ENCODE measurements at places on chromosomes 7 and 10. TPM values are rescaled to one million over a fixed set of nuclear protein-coding genes. Genes with fewer than 3 reads are reported as not detected.
A peak's percentile ranks its signal among the peaks of the same experiment; 100 is the strongest.

The IFIT1B gene
- total RNA-seq: not detected

The THSD7A gene
- total RNA-seq: 0.83 TPM

The ASB4 gene
- total RNA-seq: not detected

The ZNF746 gene
- total RNA-seq: 21.5 TPM

The SNX13 gene
- total RNA-seq: 37.5 TPM

DNA sequence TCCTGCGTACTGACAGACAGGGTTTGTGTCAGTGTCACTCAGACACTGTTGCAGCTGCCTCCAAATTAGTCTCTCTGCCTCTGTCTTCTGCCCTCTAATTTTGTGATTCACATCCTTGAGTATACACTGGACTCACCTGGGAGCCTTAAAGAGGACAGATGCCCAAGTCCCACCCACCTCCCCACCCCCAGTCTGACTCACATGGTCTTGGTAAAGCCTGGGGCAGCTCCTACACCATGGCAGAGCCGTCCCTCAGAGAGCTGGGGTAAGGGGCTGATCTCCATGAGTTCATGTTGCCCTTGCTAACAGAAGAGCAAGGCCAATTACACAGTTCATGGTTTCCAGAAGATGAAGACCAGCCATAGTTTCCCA is 197.6 kb upstream of the STK17A start:
- DNase-seq: no peak

- peak; percentile 44 for DNase-seq
These were observed 5.7 kb upstream of the GOT1 start for GRCh38 chr10:99435986-99436638.

DNA sequence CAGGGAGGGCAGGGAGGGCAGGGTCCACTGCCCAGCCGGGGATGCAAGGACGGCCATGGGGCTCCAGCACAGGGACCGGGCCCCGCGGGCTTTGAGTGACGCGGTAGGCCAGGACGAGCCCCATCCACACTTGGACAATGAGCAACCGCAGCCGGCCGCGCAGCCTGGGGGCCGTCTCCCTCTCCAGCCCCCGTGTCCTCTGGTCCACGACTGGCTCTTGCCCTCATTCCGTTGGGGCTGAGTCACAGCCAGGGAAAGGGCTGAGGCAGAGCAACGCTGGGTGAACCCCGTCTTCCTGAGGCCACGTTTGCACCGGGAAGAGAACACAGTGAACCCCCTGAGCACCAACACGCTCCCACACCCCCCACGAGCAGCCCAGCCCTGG is 23.7 kb downstream of the SHH start:
- no peak for DNase-seq

GRCh38 chr10:79049931-79050895 is 18.6 kb upstream of the ZMIZ1 start:
- peak; percentile 38 for DNase-seq

GRCh38 chr10:24457661-24458318 is 248.9 kb downstream of the KIAA1217 start:
- DNase-seq: peak; percentile 53

DNA sequence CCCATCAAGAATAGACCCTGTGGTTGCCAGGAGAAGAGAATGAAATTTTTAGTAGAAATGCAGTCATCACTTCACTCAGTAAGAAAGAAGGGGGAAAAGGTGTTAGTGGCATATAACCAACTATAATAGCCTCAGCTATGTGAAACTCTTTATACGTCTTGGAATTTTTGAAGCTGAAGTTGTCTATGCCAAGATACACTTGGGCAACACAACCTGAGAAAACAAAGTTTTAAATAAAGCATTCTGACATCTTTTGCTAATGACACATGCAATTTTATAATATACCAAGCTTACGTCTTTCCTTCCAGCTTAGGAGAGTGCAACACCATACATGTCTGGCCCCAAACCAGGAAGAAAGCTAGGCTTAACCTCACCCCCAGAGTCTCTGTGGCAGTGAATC is 40.8 kb upstream of the ZNF438 start:
- DNase-seq: peak; percentile 86

GRCh38 chr10:14450041-14450491 is 119.3 kb upstream of the FRMD4A start:
- DNase-seq: no peak

DNA sequence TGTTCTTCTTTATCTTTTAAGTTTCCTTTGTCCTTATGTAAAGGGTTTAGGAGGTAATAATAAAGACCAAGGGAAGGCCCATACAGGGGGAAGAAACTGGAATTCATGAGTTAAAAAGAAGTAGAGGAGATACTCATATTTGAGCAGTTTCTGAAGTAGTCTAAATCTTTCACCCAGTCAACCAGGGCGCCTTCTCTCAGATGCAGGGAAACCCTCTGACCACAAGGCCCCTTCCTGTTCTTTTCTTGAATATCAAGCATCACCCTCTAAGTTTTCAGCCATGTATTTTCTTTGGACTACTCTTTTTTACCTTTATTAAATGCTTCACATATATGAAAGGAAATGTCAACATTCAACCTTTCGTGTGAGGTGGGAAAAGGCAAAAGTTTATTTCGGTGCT is 630.8 kb downstream of the SUGCT start:
- no peak for DNase-seq

DNA sequence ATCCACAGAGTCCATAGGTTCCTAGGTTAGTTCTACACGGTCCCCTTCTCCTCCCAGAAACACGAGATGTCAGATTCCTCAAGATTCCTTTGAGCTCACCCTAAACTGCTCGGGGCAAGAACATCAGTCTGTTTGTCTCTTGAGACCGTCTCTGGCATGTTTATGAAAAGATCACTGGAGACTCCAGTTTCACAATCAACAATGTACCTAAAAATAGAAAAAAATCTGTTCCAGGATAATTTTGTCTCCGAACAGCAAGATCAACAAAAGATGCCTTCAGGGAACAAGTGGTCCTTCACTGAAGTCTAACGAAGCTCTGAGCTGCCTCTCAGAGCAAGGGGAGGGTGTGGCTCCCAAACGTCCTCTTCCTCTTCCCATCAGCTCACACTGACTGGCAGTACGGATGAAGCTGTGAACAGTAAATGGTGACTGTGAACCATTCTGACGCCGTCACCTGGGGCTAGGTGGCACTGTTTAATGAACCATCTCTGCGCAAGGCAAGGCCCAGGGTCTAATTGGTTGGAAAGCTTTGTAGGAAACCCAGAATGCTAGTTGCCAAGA is 156.2 kb upstream of the LYZL1 start:
- DNase-seq: peak; percentile 14

DNA sequence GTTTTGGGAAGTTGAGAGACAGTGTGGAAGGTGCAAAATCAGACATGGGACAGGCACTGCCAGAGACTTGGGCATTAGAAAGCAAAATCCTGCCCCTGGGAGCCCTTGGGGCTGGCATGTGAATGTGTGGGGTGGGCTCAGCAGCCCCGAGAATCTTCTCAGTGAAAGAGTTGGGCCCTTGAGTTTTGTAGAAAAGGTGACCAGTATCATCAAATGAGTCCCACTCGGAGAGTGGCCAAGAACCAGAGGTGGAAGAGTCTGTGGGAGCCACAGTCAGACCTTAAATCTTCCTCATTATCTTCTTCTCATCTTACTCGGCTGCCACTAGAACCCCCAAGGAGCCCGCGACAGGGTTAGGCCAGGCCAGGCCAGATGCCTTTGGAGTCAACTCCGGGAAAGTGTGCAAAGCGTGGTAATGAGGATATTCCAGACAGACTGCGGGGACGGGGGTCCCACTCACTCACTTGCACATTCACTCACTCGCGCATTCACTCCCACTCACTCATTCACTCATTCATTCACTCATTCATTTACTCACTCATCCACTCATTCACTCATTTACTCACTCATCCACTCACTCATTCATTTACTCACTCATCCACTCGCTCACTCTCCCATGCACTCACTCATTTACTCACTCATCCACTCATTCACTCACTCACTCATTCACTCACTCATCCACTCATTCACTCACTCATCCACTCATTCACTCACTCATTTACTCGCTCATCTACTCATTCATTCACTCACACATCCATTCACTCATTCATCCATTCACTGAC is 74.9 kb downstream of the CARD11 start:
- no peak for DNase-seq

GRCh38 chr10:58026036-58026435 is 241.7 kb downstream of the IPMK start:
- no peak for DNase-seq

GRCh38 chr7:730501-731439 is 3.7 kb upstream of the PRKAR1B start:
- no peak for DNase-seq

DNA sequence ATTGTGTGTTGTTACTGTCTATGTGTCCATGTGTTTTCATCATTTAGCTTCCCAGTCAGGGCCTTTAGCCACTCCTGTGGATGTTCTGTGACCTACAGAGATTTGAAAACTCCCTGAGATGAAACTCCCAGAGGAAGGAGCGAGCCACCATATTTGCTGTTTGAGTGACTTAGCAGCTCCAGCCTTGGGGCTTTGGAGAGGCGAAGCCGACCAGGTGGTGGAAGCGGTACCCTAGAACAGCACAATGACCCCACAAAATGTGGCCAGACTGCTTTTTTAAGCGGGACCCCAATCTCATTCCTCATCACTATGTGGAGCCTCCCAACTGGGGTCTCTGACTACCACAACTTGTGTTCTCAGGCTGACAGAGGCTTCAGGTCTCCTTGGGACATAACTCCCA is 323.9 kb upstream of the KCND2 start:
- no peak for DNase-seq

DNA sequence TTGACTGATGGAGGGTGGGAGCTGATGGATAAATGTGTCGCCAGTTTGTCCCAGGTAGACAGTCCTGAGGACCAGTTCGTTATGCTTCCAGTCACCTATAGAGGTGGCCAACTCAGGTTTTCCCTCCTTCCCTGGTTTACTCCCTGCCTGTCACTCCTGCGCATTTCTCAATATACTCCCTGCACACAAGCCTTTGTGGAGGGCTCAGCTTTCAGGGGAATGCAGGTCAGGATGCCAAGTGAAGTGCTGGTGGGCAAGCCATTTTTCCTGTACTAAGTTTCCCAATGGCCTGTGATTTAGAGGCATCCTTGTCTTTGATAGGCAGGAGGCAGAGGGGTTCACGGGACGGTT is 473.5 kb upstream of the ZMIZ1 start:
- no peak for DNase-seq

GRCh38 chr10:7134448-7134847 is 276.4 kb downstream of the SFMBT2 start:
- DNase-seq: no peak

GRCh38 chr10:5827841-5828240 is 14.6 kb upstream of the GDI2 start:
- no peak for DNase-seq

DNA sequence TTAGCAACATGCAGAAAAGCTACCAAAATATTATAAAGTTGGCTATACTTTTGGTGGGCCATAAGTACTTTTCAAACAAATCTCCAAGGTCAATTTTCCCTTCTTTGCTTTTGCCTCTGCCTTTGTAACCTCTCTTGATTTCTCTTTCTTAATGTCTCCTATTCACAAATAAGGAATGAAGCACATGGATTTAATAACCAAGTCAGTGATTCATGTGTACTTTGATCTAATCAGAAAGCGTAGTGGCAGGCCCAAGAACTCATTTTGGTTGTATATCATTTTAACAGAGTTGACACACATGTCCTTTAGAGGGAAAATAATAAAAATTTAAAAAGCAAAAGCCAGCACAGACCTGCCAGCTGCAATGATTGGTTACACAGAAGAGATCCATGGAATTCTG is 93.7 kb downstream of the FZD1 start:
- DNase-seq: peak; percentile 20

- no peak for DNase-seq
These were observed 367.3 kb upstream of the ZWINT start for GRCh38 chr10:56728349-56728748.

DNA sequence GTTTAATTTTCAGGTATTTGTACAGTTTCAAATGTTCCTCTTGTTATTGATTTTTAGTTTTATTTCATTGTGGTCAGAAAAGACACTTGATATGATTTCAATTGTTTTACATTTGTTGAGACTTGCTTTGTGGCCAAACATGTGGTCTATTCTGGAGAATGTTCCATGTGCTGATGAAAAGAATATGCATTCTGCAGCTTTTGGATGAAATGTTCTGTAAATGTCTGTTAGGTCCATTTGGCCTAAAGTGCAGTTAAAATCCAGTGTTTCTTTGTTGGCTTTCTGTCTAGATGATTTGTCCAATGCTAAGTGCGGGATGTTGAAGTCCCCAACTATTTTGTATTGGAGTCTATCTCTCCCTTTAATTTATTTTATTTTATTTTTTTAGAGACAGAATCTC is 70.5 kb downstream of the ZNF503 start:
- no peak for DNase-seq

DNA sequence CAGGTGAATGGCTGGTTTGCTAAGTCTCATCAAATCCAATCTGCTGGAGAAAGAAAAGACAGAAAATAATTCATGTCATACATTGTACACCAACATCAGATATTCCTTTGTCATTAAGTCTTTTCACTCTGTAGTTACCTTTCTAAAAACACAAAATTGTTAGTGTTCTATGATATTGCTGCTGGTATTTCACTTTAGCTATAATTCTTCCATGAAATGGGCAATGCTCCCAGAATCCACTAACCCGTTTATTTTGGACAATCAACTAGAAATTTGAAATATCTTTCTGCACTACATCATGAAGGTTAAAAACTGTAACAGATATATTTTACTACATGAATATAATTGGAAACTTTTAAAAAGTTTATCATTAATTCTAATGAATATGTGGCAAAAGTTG is 181.3 kb downstream of the C7orf25 start:
- no peak for DNase-seq

- DNase-seq: no peak
These were observed 13.7 kb upstream of the CPVL start for GRCh38 chr7:29160080-29160479.

DNA sequence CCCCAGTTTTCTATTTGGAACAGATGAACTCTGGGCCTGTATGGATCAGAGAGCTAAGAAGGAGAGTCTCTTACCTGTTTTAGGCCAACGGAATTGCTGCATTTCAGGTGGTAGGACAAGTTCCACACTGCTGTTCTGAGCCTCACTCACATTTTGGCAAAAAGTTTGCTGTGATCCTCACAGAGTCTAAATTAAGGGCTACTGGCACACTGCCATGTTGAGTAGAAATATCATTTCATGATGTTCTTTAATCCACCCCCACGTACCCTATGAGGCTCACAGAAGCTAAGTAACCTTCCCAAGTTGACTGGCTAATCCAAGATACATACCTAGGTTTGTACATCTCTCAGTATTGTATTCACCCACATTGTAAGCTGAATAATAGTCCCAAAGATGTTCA is 447.2 kb downstream of the INHBA start:
- DNase-seq: no peak

- DNase-seq: no peak
These were observed 415.6 kb upstream of the FOXK1 start for GRCh38 chr7:4266270-4267040.

DNA sequence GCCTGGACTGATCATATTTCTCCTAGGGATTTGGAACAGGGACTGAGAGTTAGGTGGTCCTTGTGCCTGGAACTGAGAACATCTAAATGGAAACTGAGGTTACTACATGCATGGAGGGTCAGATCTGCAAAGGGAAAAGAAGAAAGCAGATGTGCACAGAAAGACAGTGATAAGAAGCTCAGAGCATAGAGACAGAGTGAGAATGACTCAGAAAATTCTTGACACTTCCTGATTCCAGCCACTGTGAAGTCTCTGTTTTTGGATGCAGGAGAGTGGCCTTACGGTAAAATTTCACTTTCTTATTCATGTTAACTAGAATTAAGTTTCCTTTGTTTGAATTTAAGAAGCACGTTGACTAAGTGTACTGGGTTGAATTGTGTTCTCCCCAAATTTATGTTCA is 241.7 kb downstream of the TMEM26 start:
- DNase-seq: peak; percentile 3

Data from fibroblast of lung (primary cell).